ENCODE measurements at places on chromosomes 1 and 21. TPM values are rescaled to one million over a fixed set of nuclear protein-coding genes. Genes with fewer than 3 reads are reported as not detected.

The S100A7A gene
- not detected for total RNA-seq

The PRRC2C gene
- total RNA-seq, result 59.1 TPM

The SPRR2D gene
- total RNA-seq, result not detected

The GJC2 gene
- total RNA-seq, result 0.64 TPM

The HSPB7 gene
- not detected for total RNA-seq

The SLC9C2 gene
- not detected for total RNA-seq

The SLAMF9 gene
- 0.24 TPM for total RNA-seq

The IVL gene
- total RNA-seq, result 0.06 TPM

The SLC27A3 gene
- 1.2 TPM for total RNA-seq

The CA6 gene
- total RNA-seq, result not detected

The TRAF3IP3 gene
- total RNA-seq, result not detected

The NBPF4 gene
- total RNA-seq, result 0.18 TPM

The CRYAA gene
- not detected for total RNA-seq

The TFAP2E gene
- 0.83 TPM for total RNA-seq

The SPRR3 gene
- total RNA-seq, result not detected

The OR2T35 gene
- not detected for total RNA-seq

The ESRRG gene
- not detected for total RNA-seq

The CD84 gene
- not detected for total RNA-seq

The SYTL1 gene
- total RNA-seq, result 0.77 TPM

The PDE9A gene
- total RNA-seq, result 1.1 TPM

The ZYG11A gene
- total RNA-seq, result 2.3 TPM

The CDC42 gene
- 221 TPM for total RNA-seq

The SOX13 gene
- total RNA-seq, result 13.5 TPM

The CELSR2 gene
- 5.7 TPM for total RNA-seq

The TMEM125 gene
- not detected for total RNA-seq

The MX2 gene
- total RNA-seq, result 0.06 TPM

The MAP3K21 gene
- 11.8 TPM for total RNA-seq

The TMEM39B gene
- total RNA-seq, result 14.1 TPM

The NADK gene
- 39.5 TPM for total RNA-seq

The TRIM17 gene
- not detected for total RNA-seq

The SRSF11 gene
- 61.5 TPM for total RNA-seq

The NBPF6 gene
- not detected for total RNA-seq

The TDRD5 gene
- 0.06 TPM for total RNA-seq

The CYP4B1 gene
- total RNA-seq, result not detected

The TSTD1 gene
- total RNA-seq, result 0.38 TPM

The MATN1 gene
- total RNA-seq, result 0.15 TPM

The ALX3 gene
- not detected for total RNA-seq

The PRAMEF10 gene
- not detected for total RNA-seq

The ILDR2 gene
- total RNA-seq, result 0.12 TPM

The CTSS gene
- total RNA-seq, result 17.4 TPM

The MAPKAPK2 gene
- 67.9 TPM for total RNA-seq

The C1orf87 gene
- total RNA-seq, result not detected

All from A549 treated with CORT108297 at 1 μM for 4 hours (cell line).